ENCODE measurements at places on chromosomes 12 and 14.
A peak's percentile ranks its signal among the peaks of the same experiment; 100 is the strongest.

GRCh38 chr12:10142976-10143589 is 13.1 kb upstream of the CLEC7A start:
- DNase-seq, result no peak

- no peak for DNase-seq
Observed at GRCh38 chr14:96260341-96260821, 4.4 kb downstream of the BDKRB1 start.

DNA sequence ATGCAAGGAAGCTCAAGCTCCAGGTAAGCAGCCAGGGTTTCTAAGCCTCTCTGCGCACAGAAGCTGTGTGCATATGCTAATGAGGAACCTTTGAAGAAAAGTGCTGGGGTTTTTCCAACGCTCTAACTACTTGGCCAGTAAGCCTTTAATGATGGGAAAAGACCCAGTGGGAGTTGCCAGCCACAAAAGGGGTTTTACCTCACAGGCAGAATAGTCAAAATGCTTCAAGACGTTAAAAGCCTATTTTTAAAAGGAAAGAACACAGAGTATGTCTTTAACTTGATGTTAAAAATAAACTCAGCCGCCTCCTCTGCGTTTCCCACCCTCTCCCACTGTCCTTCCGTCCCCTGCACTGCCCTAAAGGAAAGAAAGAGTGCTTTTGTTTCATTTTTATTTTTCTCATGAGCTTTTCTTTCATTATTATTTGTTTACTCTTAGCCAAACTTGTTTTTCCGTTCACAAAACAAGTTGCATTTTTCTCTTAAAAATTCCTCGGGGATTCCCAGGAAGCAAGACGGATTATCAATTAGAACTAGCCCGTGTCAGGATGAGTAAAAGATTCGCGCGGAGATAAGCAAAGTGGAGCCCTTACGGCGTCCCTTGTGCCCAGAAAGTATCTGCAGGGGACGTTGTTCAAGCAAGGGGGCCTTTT is 209.8 kb upstream of the NUDT4 start:
- no peak for DNase-seq

- no peak for DNase-seq
Observed at GRCh38 chr14:25056688-25057078, 6.7 kb upstream of the STXBP6 start.

DNA sequence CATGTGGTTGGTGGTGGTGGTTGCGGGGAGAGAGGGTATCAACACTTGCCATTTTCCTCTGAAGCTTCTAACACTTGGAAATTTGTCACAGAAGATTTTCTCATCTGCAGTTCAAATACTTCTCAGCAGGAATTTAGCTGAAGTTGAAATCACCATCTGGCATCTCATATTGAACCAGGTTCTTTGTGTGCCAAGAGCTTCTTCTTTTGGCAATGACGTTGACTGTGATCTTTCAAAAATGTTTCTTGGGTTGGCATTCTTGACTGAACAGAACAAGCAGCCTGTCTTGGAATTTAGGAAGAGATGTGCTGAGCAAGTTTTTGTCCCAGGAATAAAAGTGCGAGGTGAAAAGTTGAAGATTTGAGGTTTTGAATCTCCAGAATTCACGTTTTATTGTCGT is 8.7 kb upstream of the NIN start:
- no peak for DNase-seq

GRCh38 chr12:4607056-4607455 is 41.8 kb downstream of the AKAP3 start:
- no peak for DNase-seq

- DNase-seq, result no peak
Observed at GRCh38 chr12:132245521-132246101, 83.8 kb downstream of the GALNT9 start.

DNA sequence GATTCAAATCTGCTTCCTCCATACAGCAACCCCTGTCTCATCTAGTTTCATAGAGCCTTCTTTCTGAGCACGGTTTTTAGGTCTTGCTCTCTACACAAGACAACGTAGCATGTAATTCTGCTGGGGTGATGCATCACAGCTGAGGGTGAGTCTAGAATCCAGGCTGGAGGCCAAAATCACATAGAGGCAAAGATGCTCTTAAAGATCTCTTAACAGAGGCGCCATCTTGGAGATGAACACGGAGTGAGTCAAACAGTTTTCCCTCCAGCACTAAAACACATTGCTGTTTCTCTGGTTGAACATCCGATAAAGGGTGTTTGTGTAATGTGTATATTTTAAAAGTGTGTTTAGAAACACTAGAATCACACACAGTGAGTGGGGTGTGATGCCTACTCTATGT is 78.9 kb downstream of the NOS1 start:
- no peak for DNase-seq

GRCh38 chr12:85626001-85626783 is 210.0 kb downstream of the RASSF9 start:
- no peak for DNase-seq

- no peak for DNase-seq
Observed at GRCh38 chr12:103882861-103883596, 42.0 kb upstream of the NT5DC3 start.

- DNase-seq, result no peak
Observed at GRCh38 chr12:122104844-122105243, 26.3 kb downstream of the MLXIP start.

DNA sequence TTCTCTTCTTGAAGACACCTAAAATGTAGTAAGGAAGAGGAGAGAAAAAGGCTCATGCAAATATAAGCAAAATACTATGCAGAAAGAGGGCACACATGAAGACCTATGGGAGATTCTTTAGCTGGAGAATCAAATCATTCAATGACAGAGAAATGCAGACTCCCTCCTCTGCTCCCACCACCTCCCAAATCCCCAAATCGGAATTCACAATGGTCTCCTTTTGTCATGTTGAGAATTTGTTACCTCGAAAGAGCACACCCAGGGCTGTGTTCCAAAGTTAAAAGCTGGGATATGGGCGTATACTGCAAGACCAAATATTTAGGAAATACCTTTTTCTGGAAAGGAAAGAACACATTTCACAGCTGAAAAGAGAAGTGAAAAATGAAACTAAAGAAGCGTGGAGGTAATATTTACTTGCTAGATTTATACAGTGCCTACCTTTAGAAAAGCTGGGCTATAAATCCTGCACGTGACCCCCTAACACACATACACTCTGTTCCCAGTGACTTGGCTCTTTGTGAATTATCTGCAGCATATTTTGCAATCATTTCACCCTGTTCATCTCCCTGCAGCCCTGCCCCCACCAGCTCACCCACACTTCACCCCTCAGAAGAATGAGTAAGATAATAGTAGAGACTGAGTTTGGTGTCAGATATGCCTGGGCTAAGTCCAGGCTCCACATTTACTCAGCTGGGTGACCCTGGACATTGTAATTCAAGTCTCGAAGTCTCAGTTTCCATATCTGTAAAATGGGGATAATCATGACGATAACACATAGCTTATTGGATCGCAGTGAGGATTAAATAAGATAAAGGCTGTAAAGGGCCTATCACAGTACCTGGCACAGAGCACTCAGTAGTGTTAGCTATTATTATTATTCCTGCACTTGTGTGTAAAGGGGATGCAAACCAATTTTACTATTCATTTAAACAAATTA is 2.9 kb upstream of the CACNA1C start:
- DNase-seq, result no peak

DNA sequence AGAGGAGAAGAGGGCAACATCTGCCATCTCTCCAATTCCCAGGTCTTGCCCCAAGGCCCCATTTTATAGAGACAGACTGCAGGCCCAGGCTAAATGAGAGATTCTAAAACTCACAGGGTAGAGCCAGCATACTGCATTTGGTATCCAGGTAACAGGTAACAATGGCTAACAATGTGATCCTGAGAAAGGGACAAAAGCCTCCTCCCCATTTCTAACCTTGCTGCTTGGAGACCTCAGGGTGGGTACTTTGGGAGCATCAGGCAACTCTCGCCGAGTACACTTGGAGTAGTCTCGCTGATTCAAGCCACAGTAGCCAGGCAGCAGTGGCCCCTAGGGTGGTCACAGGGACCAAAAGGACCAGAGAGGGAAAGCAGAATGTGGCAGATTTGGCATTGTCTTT is 162.6 kb upstream of the PLEKHA5 start:
- DNase-seq, result no peak

GRCh38 chr14:104643306-104643705 is 38.7 kb upstream of the TMEM179 start:
- DNase-seq, result no peak

DNA sequence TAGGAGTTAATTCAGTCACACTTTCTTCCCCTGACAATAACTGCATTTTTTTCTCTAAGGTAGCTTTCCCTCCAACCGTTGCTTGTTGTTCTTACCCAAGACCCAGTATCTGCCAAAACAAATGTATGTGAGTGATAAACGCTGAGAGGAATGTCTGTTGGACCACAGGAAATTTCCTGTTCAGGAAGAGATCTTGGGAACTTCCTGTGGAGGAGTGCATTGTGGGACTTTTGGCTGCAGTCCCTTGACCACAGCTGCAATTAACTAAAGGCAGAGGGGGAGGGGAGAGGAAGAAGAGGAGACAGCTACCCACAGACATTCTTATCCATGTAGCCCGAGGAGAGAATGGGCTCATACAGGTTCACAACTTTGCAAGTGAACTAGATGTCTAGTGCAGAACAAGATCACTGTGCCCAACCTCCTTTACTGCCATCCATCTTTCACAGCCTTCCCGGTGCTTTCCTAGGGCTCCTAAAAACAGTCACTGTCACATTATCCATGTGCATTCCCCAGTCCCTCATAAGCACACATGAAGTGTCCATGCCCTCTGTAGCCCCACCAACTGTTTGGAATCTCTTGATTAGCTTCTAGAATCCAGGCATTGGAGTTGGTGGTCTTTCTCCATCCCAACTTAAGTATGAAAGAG is 149.5 kb downstream of the ETV6 start:
- DNase-seq, result no peak

- no peak for DNase-seq
Observed at GRCh38 chr14:74018174-74018585, 908 bp downstream of the ENTPD5 start.

- DNase-seq, result no peak
Observed at GRCh38 chr14:23352506-23353432, at the start of gene SLC22A17. SLC22A17 (minus strand) TSS chr14:23352887.

DNA sequence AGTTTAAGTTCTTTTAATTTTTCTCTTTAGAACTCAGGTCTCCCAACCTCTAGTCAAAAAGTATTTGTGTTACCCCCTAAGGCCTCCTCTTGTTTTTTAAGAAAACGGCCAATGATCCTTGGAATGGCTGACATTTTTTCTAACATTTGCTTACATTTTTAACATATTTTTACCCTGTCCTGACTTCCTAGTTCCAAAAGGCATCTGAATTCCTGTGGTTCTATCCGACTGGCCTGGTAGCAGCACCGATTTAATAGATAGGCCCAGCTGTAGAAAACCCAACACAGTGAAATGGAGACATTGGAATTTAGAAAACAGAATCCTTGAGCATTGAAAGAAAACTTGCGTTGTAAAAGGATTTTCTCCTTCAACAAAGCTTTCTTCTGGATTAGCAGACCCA is 134.7 kb upstream of the GSC start:
- no peak for DNase-seq

DNA sequence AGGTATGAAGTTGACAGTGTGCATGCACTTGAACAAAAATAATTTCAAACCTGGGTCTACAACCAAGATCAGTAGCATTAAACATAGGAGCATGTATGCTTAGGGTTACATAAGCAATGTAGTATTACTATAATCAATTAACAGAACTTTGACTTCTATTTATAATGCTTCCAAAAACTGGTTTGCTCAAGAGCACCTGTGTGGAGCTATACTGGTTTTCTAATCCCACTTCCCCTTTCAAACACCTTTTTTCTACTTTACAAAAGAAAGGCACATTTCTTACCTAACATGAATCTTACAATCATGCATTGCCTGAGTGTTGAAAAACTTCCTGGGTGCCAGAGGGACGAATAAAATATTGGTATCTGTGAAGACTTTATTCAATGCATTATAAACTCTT is 72.7 kb downstream of the EFCAB11 start:
- DNase-seq, result no peak

- no peak for DNase-seq
Observed at GRCh38 chr14:97581016-97581415, 783.8 kb downstream of the VRK1 start.

- DNase-seq, result no peak
Observed at GRCh38 chr12:117143008-117143532, 43.9 kb upstream of the TESC start.

DNA sequence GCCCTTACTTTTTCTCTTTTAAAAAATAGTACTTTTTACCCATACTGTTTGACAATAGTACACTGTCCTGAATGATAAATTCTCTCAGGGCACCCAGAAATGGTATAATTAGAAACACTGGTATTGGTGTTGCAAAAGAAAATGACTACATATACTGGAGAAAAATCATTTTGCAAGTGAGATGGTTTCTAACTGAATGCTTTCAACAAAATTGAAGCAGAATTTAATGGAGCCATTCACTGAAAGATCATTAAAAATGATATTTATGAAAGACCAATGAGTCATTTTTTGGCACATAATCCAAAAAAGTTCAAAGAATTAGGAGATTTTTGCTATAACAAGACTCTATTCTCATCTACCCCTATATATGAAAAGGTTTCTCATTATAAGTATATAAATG is 68.8 kb downstream of the TMTC1 start:
- no peak for DNase-seq

DNA sequence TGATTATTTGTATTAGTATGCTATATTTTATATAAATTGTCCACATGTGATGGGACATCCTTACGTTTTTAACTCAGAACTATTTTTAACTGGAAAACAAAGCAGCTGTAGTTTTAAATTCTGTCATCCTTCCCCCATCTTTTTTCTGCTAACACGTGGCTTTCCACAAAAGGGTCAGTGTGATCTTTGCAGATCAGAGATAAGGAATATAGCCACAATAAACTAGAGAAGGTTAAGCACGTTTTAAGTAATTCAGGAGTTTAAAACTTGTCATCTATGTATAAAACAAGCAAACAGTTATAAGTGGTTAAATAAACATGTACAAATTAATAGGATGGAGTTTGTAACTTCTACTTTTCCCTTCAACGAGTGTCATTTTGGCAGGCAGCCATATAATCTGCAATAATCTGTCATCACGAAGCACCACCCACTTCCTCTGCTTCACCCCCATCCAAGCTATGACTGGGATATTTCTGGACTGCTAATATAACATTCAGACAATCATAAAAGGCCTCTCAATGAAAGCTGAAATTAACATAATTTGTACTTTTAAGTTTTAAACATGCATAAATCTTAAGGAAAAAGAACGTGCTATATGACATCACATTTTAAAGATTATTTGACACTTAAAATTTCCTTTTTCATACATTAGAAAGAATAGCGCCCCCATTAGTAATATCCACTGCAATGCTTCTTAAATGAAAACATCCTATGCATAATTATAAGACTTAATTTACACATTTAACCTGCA is 15.3 kb downstream of the TAOK3 start:
- no peak for DNase-seq

- DNase-seq, result peak; percentile 78
Observed at GRCh38 chr12:110073049-110073831, 24.9 kb upstream of the C12orf76 start.
